Fibroblast of pulmonary artery (primary cell): ENCODE measurements at places on chromosomes 6 and 20.

DNA sequence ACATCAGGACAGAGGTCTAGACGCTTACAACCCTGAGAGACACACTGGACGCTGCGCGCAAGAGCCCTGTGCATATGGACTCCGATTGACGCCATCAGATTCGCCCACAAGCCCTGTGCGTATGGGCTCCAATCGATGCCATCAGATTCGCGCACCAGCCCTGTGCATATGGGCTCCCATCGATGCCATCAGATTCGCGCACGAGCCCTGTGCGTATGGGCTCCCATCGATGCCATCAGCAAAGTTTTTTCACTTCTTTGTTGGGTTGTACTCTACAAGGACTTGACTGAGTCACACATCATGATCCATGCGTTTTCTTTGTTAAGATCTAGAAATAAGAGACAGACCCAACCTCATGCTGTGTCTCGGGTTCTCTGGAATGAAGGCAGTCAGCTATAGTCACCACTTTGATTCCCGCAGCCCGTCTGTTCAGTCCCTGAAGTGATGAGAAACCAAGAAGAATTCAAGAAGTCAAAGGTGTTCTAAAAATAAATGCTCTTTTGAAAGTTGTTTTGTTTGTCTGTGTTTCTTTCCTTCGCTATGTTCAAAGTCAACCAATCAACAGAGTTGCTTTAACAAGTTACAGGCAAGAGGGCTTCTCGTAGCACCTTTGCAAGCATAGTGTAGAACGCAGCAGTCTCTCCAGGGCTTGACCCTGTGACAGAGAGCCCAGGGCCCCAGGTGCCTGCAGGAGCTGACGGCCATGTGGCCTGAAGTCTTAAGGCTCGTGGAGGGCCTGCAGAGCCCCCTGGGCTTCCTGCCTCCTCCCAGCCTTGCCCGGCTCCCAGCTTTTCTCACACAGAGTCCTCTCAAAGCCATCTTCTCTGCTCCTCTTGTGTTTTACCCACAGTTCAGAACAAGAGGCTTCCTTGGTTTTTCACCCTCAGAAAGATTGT lies 7.9 kb downstream of the RPS6KA2 start:
- DNase-seq, result peak; percentile 58

DNA sequence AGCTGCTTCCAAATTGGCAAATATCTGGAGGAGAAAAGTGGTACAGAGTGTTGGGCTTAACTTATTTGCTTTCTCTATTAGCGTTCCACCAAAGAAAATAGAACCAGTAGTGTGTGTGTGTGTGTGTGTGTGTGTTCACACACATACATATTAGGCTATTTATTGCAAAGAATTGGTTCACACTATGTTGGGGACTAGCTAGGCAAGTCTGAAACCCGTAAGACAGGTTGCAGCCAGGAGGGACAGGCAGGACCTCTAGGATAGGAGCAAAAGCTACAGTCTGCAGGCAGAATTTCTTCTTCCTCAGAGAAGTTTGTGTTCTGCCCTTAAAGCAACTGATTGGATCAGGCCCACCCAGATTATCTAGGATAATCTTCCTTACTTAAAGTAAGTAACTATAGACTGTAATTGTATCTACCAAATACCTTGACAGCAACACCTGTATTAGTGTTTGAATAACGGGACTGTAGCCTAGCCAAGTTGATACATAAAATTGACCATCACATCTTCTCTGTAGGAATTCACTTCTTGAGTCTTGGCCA lies 12.8 kb downstream of the KCTD20 start:
- no peak for DNase-seq

- no peak for DNase-seq
Measured at GRCh38 chr6:8888468-8888867, 453.1 kb upstream of the SLC35B3 start.

DNA sequence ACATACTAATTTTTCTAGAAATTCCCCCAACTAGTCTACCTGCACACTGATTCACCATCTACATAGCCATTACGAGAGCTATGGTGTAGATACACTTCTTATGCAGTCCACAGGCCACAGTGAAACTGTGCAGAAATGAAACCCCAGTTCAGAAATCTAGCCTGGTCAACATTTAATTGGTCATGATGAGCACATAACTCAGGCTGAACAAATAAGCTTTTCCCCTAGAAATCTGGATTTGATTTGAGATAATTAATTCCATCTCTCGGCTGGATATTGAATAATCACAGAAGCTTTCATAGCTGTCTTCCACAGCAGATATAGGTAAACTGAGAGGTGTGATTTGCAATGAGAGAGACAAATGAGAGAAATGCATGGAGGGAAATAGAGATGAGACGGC lies 22.6 kb upstream of the TINAG start:
- no peak for DNase-seq

DNA sequence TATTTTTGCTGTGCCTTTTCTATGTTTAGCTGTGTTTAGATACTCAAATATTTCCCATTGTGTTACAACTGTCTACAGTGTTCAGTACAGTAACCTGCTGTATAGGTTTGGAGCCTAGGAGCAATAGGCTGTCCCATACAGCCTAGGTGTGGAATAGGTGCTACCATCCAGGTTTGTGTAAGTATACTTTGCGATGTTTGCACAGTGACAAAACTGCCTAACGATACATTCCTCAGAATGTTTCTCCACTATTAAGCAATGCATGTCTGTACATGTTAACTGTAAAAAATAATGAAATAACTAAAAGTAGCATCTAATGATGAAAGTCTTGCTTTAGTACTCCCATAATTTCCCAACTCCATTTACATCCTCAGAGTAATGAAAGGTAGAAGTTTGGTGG lies 46.0 kb downstream of the SERAC1 start:
- DNase-seq, result no peak

DNA sequence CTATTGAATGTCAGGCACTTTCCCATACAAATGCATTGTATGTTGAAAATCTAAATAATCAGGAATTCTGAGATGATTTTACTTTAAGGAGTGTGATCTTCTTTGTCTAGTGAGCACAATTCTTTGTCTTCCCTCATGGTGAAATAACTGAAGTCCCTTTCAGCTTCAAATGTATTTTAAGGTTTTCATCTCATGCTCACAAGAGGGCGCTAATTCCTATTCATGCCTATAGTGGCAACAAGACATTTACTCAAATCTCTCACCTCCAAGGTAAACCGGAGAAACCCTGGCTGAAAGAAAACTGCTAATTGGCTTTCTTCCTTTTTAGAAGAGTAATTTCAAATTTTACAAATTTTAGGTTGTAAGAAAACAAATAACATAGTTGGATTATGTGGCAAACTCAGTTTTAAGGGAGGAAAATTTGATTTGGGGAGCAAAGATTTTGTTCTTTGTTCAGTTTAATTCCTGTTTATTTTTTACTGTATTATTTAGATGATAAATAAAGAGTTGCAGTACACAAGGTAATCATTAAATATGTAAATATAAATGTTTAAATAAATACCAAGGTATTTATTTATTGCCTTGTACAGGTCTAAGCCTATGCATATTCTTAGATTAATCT lies 69.1 kb downstream of the SLC35F1 start:
- peak; percentile 59 for DNase-seq

DNA sequence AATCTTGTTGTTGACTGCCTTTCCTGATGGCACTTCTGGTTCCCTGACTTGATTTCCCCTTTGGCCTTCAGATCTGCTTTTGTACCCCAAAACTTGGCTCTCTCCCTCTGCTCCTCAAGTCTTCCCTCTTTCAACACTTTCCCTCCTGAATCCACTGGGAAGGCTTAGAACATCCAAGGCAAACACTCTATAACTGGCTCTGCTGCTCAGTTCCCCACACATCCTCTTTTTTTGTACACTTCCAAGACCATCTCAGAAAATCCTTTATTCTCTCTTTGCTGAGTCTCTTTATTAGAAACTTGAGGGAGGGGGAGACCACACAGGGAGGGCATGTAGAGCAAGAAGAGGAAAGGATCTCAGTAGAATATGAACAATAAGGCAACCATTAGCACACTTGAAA lies 354.1 kb downstream of the KIF16B start:
- no peak for DNase-seq

DNA sequence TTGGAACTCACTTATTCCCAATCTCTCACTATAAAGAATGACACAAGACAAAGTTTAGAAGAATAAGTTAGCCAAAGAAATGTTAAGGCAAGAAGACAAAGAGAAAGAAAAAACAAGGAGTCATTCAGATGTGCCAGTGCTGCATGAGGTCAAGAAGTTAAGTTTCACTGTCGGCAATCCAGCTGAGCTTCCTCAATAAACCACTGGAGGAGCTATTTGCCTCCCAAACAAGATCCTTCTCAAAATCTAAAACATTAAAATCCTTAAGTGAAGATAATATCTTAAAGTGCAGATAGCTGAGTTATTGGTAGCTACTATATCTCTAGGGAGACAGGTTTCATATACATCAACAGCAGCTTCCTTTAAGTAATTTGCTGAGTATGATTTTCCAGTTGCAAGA lies 512.3 kb downstream of the HDGFL1 start:
- no peak for DNase-seq

- no peak for DNase-seq
Measured at GRCh38 chr6:169208011-169208410, 45.6 kb downstream of the THBS2 start.

GRCh38 chr6:150490586-150490985 lies 109.1 kb upstream of the PLEKHG1 start:
- DNase-seq, result no peak

DNA sequence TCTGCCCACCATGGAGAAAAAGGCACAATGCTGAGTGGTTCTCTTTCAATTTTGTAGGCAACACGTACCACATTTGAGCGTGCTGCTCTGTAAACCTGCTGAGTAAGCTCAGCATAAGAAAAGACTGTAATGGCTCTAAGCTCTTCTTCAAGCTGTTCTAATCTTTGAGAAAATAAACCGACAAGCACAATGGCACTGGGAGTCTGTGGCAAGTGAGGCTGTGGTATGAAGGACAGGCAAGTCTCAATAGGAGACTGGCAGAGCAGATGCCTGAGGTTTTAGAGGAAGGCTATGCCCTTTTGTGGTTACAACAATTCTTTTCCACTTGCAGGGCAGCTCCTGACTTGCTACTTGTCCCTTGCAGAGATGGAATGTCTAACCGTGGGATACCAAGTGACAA lies 136.7 kb upstream of the EXOC2 start:
- DNase-seq, result no peak

DNA sequence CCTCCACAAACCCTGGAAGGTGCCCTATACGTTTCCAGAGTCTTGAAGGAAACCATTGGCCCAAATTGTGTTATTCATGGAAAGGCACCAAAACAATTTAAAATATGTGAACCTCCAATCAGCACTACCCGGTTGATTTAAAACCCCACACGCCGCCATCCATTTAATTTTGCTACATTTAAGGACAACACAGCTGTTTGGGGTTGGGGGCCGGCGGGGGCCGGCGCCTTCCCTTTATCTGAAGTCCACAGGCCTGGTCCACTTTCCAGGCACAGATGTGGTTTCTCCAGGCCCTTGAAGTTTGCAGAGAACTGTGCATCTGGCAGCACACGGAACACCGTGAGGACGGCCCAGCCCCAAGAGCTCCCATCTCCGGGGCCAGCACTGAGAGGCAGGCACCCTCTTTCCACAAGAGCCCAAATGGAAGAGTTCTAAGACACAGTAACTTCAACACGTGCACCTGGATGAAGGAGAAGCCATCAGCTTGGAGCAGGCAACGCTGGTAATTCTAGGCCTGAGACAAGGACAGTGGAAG lies 16.8 kb upstream of the FRMD1 start:
- DNase-seq, result no peak

- no peak for DNase-seq
Measured at GRCh38 chr20:61371501-61372136, 119.6 kb downstream of the CDH4 start.

DNA sequence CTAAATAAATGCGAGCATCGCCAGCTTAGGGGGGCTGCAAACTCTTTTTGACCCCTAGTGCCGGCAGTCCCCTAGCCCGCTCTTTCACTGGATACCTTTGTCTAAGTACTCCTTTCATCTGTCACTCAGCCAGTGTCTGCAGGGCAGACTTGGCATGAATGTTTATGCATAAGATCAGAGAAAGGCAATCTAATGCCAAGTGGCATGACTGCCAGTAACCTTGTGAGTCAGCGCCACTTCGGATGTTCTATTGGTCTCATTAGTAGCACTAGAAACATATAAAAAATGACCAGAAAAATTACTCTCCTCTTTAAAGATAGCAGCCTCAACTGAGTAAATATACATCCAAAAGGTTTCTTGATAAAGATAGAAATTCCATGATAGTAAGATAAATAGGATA lies 192.2 kb downstream of the TBC1D32 start:
- DNase-seq, result no peak

- DNase-seq, result no peak
Measured at GRCh38 chr6:147805155-147805554, 296.7 kb downstream of the SAMD5 start.

- no peak for DNase-seq
Measured at GRCh38 chr20:50885068-50885467, 46.2 kb downstream of the ADNP start.

DNA sequence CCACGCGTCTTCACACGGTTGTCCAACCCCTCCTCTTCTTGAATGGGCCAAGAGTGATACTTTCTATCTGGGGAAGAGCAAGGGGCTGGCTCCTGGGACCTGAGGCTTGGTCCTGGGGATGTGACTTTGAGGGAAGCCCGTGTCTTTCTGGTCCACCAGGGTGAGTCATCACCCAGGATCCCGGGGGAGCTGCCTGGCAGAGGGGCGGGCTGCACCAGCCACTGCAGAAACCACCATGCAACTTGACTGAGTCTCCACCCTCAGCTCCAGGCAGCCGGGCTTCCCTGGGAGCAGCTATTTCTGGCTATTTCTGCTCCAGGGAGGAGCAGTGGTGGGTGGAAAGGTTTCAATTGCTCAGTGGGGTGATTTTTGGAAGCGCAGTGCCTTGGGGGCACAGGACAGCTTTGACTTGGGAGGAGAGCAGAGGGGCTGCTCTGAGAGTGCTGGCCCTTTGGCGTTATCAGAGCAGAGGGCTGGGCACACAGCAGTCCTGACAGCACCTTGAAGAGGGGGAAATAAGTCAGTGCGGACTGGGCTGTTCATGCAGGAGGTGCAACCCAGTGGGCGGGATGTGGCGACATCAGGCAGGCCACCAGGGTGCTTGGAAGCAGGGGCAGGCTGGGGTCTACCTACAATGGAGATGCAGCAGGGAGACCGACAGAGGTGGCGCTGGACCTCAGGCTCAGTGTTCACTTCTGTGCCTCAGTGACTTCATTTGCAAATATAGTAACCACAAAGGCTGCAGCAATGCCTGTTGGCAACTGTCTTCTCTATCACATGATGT lies 45.1 kb upstream of the FAM83D start:
- DNase-seq, result no peak

GRCh38 chr6:161407115-161407514 lies 133.3 kb upstream of the AGPAT4 start:
- no peak for DNase-seq

GRCh38 chr20:4881006-4881730 lies 120.1 kb downstream of the SLC23A2 start:
- DNase-seq, result no peak

DNA sequence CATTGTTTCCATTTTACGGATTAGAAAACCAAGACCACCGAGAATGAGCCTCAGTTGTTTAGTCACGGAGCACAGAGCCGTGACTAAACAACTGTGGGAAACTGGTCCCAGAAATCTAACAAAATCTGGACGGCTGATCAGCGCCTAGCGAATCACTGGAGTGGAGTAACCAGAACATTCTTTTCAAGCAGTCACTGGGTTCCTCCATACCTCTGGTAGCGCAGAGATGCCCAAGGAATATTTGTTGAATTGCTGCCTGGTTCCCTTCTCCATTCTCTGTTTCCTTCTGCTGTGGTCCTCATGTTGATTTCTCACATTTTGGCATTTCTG lies 62.0 kb downstream of the GPX5 start:
- DNase-seq, result peak; percentile 10

- DNase-seq, result peak; percentile 25
Measured at GRCh38 chr20:62606551-62607201, 35.6 kb upstream of the SLCO4A1 start.
